ENCODE measurements at places on chromosomes 5 and 9. TPM values are rescaled to one million over a fixed set of nuclear protein-coding genes. Genes with fewer than 3 reads are reported as not detected.

- no peak for DNase-seq
Observed at GRCh38 chr5:116249648-116250047, 164.8 kb downstream of the COMMD10 start.

Gene SLC6A18
- not detected for total RNA-seq

Gene GABRA6
- total RNA-seq = not detected

GRCh38 chr5:72465601-72466563 is 41.3 kb downstream of the ZNF366 start:
- no peak for DNase-seq

GRCh38 chr9:90915693-90916092 is 114.1 kb downstream of the SYK start:
- no peak for DNase-seq

Gene NR5A1
- total RNA-seq = not detected

GRCh38 chr5:149781612-149782011 is 51.5 kb downstream of the PPARGC1B start:
- DNase-seq = no peak

Gene TYRP1
- total RNA-seq = not detected

DNA sequence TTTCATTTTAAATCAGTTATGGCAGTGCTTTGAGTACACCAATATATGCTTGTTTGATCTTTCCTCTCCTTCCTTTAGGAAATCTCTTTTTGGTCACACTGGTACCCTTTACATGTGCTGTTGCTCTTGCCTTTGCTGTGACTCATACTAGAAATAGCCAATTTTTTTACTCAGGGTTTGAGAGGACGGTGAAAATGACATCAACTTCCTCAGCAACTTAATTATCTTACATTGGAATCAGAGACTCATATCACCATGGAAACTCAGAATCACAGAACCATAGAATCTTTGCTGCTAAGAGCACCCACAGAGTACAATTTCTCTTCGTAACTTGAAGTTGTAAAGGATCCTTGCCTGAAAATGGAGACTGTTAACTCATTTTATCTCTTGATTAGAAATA is 13.8 kb upstream of the ZNF300 start:
- DNase-seq = no peak

Gene SRP19
- total RNA-seq = 68.0 TPM

Gene IL5
- total RNA-seq = 84.3 TPM

DNA sequence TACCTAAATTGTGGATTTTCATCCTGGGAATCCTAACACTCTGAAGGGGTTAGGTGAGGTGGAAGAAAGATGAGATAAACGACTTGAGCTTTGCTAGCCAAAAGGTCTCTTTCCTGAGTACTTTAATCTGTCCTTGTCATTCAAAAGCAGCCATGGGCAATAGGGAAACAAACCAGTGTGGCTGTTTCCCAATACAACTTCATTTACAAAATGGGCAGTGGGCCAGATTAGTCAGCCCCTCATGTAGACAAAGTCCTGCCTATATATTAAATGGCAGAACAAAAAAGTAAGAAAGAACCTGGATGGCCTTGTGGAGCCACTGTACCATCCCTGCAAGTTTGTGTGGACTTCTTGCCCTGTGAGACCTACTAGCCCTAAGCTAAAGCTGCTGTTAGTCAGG is 51.0 kb upstream of the NFIL3 start:
- no peak for DNase-seq

DNA sequence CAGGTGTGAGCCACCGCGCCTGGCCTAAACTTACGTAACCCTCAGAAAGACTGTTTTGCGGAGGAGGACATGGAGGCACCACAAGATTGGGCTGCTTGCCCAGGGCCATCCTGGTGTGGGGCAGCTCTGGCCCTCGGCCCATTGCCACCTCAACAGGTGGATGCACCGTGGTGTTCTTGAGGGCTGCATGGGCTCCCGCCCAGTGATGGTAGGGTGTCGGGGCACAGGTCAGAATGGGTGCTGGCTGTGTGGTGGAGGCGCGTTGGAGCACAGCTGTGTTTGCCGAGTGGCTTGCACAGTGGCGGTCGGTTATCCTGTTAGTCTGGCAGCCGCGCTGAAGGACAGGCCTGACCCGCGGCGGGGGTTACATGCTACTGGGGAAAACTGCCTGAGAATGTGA is 196.9 kb downstream of the CACNA1B start:
- no peak for DNase-seq

Gene KIAA0825
- total RNA-seq = 1.4 TPM

GRCh38 chr9:76987594-76988200 is 31.8 kb upstream of the FOXB2 start:
- no peak for DNase-seq

DNA sequence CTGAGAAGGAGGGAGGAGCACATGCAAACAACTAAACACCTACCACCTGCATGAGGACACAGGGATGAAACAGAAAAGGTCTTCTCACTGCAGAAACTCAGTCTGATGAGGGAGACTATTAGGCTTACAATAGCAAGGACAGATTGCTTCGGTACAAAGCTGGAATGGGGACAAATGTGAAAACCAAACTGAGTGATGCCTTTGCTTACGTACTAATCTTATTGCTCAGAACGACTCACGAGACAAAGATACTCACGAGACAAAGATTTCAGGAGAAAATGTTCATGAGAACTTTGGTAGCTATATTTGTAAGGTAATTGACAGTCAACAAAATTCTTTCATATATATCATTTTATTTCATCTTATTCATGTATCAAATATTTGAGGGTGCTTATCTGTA is 71.9 kb upstream of the TAF1L start:
- DNase-seq = no peak

DNA sequence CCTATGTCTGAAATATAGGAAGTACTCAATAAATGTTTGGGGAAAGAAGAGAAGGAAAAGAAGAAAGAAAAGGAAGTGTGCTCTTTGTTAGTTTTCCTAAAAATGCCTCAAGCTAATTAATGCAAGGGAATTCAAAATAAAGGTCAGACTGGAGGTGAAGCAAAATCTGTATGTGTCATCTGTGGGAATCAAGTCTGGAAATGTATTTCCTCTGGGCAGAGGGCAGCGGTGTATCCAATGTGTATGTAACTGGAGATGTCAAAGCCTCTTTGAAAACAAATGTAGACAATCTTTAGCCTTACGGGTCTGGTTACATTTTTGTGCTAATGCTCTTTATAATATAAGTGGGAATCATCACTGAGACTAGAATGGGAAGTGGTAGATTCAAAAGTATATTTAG is 471.4 kb downstream of the MAN2A1 start:
- no peak for DNase-seq

GRCh38 chr5:57335092-57335660 is 147.4 kb downstream of the ACTBL2 start:
- DNase-seq = no peak

GRCh38 chr5:142970440-142971030 is 200.4 kb downstream of the ARHGAP26 start:
- no peak for DNase-seq

Gene PDGFRB
- 2.0 TPM for total RNA-seq

DNA sequence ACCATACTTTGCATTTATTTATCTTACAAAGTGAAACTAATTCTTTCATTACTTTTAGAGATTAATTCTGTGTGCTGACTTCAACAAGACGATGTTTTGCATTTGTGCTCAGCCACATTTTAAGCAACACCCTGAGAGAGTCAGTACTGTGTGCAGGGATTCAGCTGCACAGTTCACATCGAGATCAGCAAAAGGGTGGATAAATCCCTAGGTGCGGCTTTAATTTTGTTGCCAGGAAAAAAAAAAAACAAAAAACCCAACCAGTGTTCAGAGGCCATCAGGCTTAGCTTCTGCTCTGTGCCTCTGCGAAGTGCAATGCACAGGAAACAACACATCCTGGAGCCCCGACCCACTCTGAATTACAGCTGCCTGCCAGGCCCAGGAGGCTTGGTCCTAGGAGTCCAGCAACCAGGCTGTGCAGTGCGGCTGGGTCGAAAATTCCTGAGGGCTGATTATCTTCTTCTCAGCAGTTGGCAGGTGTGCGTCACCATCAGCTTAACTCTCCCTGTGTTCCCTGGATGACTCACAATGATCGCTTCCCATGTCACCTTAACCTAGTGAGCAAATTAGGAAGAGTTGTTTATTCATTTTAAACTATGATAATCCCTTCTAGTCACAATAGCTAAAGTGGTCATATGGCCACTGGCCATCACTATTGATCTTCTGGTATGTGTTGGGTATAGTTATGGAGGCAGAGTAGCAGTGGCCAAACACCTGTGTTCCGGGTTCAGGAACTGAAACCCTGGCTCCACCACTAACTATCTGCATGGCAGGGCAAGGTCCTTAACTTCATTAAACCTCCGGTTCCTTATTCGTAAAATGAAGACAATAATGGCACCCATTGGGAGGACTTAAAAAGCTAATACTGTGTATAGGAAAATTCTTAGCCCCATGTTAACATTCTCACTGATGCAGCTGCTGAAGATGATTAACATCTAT is 31.2 kb upstream of the NDUFB6 start:
- DNase-seq = no peak

DNA sequence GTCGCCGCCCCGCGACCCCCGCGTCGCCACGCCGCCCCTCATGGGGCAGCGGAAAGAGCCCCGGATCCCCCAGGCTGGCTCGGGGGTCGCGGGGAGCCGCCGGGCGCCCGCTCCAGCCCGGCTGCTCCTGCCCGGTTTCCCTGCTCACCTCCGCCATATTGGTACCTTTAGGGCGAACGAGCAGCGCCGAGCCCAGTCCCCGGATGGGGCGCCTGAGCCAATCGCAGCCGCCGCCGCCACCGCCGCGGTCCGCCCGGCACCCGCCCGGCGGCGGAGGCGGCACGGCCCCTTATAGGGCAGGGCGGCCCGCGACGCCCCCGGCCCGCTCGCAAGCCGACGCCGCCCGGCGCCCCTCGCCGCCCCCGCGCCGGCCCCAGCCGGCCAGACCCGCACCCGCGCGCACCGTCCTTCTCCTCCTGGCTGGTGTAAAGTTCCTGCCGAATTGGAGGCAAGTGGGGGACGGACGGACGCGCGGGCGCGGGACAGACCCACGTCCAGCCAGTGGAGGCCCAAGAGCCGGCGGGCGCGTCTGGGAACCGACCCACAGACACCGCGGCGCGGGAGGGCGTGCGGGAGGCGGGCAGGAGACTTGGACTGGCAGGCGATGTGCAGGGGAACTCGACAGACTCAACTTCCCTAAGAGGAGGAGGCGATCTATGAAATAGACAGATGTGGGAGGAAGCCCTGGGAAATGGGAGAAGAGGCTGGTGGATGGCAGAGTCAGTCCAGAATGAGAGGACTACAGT is at the start of gene MIER3:
MIER3 (minus strand) TSS at position 178 of the 746 bp plus-strand sequence; CDS start at position 157, 21 bp downstream.
- peak; percentile 75 for DNase-seq

DNA sequence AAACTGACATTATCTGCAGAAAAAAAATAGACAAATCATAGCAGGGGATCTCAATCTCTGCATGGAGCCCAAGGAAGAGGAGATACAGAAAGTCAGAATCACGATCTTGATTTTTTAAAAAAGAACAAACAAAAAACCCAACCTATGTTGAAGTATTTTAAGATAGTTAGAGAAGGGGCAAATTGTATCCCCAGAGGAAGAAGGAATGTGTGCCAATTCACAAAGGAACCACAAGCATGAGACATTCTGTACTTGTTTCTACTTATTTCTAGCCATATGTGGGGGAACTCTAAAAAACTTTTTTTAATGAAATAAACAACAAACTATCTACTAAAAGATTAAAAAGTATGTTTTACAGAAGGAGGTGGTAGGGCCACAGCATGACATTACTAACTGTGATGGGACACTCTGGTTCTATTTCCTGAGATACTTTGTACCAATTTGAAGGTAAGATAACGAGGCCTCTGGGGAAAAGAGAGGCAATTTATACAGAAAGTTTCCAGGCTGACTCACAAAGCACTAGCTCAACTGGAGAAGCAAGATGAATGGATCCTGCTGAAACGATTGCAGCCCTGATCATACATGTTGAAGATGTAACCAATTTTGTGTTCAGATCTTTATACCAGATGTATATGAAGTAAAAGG is 22.5 kb downstream of the RANBP3L start:
- no peak for DNase-seq

All from CD8-positive, alpha-beta memory T cell (primary cell).